ENCODE measurements at places on chromosomes 1 and 21.

GRCh38 chr1:156203331-156203730, 9.4 kb downstream of the SLC25A44 start:
- no peak for DNase-seq

GRCh38 chr1:151892190-151892589, 17.1 kb downstream of the THEM4 start:
- no peak for DNase-seq

- no peak for DNase-seq
Measured at GRCh38 chr1:183551924-183552323, 38.3 kb downstream of the NCF2 start.

- DNase-seq = peak; percentile 85
Measured at GRCh38 chr1:160205242-160206035, at the start of gene PEA15. PEA15 (plus strand) TSS chr1:160205384; CDS start chr1:160211545, 6,161 bp downstream.

DNA sequence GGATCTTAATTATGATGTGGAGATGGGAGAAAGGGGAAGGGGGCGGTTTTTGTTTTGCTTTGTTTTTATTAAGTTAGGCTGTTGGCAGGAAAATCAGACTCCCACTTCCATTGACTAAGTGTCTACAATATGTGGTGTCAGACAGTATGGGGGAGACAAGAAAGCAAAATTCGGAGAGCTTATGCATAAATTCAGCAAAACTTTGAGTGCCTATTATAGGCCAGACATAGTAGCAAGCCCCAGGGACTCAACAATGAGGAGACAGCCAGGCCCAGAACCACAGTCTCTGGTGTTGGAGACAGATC, 835 bp upstream of the TSPAN2 start:
- no peak for DNase-seq

DNA sequence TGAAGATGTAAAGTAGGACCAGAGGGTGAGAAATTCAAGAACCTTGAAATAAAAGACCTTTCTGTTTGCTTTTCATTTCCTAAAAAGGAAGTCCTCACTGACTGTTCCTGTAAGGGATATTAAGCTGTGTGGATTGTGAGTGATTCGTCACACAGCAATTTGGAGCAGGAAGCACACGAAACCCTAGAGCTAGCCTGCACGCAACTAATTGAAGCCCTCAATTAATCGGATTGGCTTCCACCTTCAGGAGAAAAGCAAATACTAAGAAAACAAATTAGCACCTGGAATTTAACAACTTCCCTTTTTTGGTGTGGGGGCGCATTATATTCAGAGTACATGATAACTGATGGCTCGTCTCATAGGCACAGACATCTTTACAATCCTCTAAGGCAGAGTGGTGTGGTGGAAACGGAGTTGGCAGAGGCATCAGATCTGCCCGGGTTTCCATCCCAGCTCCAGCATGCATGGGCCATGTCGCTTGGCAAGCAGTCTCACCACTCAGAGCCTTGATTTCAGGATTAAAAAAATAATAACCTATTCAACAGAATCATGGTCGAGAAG, 95.2 kb downstream of the KCNJ15 start:
- no peak for DNase-seq

DNA sequence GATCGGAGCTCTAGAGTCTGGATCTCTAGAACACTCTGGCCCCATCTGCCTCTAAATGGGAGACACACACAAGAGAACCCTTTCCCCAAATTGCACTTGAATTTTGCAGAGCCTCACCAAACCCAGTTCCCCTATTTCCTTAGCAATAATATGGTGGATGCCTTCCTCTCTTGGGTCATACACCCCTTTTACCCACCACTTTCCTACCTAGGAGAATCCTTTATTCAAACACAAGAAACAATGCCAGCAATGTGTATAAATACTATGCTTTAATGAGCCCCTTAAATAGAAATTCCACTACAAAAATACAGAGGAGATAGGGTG, 760 bp upstream of the SF3B4 start:
- no peak for DNase-seq

DNA sequence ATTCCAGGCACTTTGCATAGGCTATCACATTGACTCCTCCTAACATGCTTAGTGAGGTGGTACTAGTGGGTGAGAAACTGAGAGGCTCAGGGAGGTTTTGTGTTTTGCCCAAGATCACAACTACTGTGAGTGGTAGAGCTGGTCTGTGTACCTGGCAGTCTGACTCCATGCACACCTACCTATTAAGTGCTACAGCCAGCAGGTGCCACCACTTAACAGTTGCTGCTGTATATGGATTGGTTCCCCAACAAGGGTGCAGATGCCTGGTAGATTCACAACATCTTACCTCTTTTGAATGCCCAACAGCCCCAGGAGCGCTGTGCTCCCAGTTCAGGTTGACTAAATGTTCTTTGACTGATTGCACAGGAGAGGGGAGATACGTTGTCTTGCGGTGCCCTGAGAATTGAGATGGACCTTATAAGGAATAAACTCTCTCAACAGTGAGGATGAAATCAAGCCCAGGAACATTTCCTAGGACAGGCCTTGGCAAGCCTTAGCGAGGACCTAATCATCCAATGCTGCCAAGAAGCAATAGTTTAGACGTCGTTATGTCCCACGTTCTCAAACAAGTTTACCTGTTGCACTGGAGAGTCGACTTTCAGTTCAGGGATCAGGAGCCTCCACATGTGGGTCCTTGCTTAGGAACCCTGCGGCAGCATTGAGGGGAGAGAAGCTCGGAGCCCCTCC, 78.9 kb upstream of the F3 start:
- DNase-seq = no peak

Data from BE2C (cell line).